ENCODE measurements at places on chromosomes 2 and 18.

DNA sequence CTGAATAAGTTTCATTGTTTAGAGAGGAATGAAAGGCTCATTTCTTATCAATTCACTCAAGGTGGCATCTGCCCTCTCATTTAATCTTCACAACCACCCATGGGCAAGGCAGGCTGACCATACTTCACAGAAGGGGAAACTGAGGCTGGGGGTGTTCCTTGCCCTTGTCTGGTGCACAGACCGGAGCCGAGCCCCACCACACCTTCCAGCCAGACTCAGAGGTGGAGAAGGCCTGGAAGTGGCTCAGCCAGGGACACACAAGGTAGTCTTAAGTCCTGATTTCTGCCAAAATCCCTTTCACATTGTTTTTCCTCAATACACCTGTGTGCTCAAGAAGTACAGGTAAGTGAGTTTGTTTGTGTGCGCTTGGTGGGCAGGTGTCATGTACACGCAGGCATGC is 111.9 kb upstream of the TEX51 start:
- DNase-seq = no peak

- DNase-seq = no peak
These were observed 89.5 kb downstream of the TMEM185B start for GRCh38 chr2:120133572-120134244.

GRCh38 chr2:170162271-170162632 is 15.7 kb upstream of the MYO3B start:
- no peak for DNase-seq

GRCh38 chr2:51000849-51001617 is 30.9 kb downstream of the NRXN1 start:
- no peak for DNase-seq

DNA sequence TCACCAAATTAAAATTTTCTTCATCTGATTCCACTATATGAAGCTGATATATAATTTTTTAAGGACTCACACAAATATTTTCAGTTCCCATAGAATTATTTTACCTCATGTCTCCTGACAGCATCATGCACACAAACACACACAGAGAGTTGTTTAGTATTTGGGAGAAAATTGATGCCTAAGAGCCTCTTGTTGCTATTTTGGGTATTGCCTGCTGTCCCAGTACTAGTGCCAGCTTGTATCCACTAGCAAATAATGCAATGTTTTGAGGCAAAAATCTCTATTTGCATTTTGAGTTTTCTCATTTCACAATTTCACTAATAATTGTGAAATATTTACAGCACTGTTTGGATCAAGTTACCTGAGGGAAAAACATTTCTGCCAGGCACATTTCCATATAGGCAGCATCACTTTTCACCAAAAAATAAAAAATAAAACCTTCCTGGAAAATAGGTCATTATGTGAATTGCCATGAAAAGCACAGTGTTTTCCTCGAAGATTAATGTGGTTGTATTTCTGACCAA is 328.2 kb downstream of the KCNJ3 start:
- no peak for DNase-seq

DNA sequence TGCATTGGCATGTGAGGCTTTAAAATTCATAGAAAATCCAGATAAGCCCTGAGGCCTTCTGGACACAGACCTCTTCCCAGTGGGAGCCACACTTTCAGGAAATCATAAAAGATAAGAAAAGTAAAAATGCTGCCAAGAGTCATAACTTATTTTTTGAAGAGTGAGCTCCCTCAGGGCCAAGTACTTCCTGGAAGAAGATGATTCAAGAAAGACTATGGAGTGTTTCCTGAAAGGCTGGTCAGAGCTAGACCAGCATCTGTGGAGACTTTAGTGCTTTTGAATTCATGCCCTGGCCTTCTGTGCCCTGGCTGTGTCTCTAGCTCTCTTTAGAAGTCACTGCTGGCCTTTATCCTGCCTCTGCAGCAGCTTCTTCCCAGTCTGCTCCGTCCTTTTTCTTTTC is 6.4 kb upstream of the XDH start:
- no peak for DNase-seq

DNA sequence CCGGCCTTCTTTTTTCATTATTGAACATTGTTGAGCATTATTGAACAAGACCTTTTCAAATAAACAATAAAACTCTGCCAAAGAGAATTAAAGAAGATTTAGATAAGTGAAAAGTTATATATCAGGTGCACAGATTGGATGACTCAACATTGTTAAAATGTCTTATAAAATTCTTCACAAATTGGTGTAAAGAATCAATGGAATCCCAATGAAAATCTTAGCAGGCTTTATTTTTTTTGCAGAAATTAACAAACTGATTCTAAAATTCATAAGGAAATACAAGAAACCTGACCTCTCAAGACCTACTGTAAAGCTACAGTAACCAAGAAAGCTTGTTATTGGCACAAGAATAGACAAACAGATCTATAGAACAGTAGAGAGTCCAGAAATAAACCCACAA is 70.3 kb downstream of the LAMA1 start:
- DNase-seq = no peak

- DNase-seq = no peak
These were observed 24.9 kb upstream of the C1GALT1C1L start for GRCh38 chr2:43701111-43701510.

- no peak for DNase-seq
These were observed 79.0 kb upstream of the TRIB2 start for GRCh38 chr2:12637754-12638153.

DNA sequence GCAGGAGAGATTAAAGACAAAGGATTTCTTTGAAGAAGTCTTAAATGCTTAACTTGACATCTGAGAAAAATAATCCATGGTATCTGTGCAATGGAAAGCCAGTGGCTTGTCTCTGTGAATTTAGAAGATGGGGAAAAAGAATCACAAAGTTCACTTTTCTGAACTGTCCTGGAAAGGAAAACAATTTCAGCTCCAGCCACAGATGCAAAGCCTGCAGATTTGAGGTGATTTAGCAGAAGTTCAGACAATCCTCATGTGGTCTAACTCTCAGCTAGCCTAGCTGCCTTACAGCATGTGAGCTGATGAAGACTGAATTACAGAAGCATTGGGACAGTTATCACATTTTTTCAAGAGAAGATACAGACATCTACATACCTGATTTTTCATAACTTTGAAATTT is 126.7 kb upstream of the ITGB6 start:
- DNase-seq = no peak

DNA sequence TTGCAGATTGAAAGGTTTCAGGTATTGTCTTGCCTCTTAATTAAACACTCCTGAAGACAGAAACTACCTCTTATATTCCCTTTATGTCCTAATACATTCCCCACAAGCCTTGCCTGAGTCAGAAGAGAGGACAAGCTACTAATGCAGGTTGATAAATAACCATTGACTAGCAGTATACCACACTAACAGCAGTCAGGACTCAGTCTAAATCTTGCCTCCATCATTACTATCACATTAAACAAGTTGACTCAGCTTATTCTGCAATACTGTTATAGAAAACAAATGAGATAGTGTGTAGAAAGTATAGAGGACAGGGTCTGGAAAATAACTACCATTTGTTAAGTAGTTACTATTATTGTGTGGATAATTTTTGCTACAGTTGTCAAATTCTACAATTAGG is 63.8 kb downstream of the TTC21B start:
- no peak for DNase-seq

DNA sequence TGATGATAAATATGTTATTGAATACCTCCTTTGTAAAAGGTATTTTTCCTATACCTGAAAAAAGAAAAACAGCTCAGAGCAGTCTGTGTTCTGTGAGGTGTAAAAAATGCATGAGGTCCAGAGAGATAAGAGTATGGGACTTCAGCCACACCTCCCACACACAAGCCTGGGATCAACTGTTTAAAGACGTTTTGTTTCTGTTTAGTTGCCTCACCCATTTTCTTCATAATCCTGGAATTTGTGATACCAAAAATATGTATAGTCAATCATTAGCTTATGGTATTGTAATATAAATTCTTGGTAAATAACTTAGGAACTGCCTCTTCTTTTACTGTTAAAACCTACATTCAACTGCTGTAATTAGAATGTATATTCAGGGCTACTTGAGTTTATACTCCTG is 1322.9 kb upstream of the TMEFF2 start:
- DNase-seq = no peak

DNA sequence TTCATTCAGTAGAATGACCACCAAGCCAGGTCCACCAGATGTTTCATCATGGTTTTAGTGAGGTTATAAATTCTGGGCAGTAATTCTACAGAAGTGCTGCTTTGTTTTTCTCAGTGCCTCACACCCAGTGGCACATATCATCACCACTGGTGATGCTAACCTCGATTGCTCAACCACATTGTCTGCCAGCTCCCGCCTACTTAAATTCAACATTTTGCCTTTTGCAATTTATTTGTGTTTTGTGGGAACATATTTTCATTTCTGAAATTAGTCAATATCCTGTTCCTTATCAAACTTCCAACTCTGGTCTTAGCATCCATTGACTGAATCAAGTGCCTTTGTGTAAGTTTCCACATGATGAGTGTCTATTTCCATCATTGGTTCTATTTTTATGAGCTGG is 62.3 kb upstream of the TMEM178A start:
- no peak for DNase-seq

- peak; percentile 72 for DNase-seq
These were observed at the start of gene MAL for GRCh38 chr2:95025406-95026319. Gene MAL, plus strand, starts transcription at chr2:95025708. Its CDS starts 85 bp downstream, at chr2:95025793.

GRCh38 chr2:200138391-200139124 is 167.9 kb upstream of the SPATS2L start:
- DNase-seq = no peak

GRCh38 chr2:191638079-191638801 is 39.7 kb upstream of the NABP1 start:
- DNase-seq = no peak

- no peak for DNase-seq
These were observed at the start of gene CERKL for GRCh38 chr2:181656450-181657291. Gene CERKL, minus strand, starts transcription at chr2:181657105. Its CDS starts 99 bp downstream, at chr2:181657006.

DNA sequence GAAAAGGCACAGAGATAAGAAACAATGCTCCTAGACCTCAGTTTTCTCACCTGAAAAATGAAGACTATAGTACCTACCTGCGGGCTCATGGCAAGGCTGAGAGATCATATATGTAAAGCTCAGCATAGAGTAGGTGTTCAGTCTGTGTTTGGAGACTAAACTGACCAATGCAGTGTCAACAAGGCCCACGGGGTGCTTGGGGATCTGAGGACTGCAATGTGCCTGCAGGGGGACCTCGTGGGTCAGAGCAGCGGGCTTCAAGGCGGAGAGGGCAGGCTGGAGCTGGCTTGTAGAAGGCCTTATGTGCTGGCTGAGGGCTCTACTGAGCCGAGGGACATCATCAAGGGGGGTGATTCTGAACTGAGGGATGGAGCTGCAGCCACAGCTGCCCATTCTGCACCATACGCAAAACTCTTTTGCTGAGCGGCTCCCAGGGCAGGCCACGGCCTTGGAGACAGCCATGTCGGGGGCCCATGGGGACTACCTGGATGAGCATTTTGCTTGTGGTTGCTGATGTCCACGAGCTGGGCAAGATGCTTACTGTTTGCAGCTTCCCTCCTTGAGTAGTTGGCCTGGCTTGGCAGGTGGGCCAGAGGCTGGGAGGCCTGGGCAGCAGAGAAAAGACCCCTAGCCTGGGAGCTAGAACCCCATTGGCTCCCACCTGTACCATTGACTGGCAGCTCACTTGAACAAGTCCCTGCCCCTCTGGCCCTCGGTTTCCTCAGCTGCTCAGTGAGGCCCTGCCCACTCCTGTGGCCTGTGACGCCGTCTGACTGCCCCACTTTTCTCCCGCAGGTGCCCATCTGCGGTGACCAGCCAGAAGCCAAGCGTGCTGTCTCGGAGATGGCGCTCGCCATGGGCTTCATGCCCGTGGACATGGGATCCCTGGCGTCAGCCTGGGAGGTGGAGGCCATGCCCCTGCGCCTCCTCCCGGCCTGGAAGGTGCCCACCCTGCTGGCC is 23.5 kb downstream of the STEAP3 start:
- no peak for DNase-seq

DNA sequence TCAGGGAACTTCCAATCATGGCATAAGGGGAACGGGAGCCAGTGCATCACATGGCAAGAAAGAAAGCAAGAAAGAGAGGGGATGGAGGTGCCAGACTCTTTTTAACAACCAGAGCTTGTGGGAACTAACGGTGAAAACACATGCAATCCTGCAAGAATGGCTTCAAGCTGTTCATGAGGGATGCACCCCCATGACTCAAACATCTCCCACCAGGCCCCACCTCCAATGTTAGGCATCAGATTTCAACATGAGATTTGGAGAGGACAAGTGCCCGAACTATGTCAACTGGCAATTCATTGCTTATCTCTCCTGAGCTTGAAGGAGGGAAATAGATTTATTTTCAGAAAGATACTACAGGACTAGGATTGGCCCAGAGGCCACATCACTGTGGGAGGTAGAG is 270.0 kb downstream of the SLC4A3 start:
- DNase-seq = no peak

GRCh38 chr2:67565262-67565661 is 168.1 kb downstream of the ETAA1 start:
- DNase-seq = no peak

DNA sequence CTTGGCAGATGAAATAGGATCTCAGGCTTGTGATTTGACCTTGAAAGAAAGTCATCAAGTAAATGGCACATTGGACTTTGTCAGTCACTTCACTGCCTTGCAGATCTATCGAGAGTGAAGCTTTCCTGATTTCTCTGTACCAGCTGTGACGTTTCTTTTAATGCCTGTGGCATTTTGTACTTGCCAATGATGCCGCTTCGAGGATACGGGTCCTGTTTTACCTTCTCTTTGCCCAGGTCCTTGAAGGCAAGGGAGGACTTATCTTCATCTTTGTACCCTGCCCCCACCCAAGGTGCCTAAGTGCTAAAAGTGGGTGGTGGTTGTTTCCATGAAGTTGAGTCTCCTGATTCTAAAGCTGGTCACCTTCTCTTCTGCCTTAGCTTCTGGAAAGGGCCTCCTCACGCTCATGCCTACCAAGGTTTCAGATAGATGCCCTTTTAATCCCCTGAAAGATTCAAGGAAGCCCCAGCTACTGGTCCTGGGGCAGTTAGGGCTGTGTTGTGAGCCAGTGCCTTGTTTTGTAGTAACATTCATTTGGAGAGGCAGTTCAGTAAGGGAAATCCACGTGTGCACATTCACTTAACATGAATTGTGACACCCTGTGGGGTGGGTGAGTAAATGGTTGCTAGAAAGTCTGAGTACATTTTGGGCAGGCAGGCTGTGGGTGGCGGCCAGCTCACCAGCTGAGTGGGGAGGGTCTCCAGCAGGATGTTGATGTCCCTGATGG is 6.1 kb downstream of the LBH start:
- peak; percentile 55 for DNase-seq

- DNase-seq = no peak
These were observed 129.4 kb upstream of the EML6 start for GRCh38 chr2:54594048-54594447.

GRCh38 chr18:25141886-25142285 is 210.1 kb downstream of the ZNF521 start:
- no peak for DNase-seq

GRCh38 chr2:85266146-85267041 is 61.4 kb downstream of the TGOLN2 start:
- DNase-seq = peak; percentile 70

- DNase-seq = no peak
These were observed 154.7 kb upstream of the HS6ST1 start for GRCh38 chr2:128473175-128474035.

DNA sequence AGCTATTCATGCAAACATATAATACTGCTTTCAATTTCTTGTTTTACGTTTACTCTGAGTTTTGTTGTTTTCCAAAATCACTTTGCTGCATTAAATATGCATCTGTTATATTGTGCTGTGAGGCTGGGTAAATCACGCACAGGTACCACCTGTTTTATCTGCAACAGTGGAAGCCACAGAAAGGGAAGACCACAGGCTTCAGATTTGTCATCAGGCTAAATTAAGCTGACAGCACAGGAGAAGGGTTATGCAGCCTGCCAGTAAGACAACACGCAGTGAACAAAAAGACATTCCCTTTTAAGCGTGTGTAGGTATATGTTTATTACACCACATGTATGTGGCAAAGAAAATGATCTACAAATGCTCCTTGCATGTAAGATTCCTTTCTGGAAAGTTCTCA is 38.2 kb downstream of the ZNF516 start:
- no peak for DNase-seq

All from activated naive CD4-positive, alpha-beta T cell treated with Interleukin-2 at 50 U/mL for 16 hours (primary cell).